Left cardiac atrium (tissue), 4 donors: ENCODE measurements at places on chromosomes 11 and 22. TPM values are rescaled to one million over a fixed set of nuclear protein-coding genes. Genes with fewer than 3 reads are reported as not detected.

DNA sequence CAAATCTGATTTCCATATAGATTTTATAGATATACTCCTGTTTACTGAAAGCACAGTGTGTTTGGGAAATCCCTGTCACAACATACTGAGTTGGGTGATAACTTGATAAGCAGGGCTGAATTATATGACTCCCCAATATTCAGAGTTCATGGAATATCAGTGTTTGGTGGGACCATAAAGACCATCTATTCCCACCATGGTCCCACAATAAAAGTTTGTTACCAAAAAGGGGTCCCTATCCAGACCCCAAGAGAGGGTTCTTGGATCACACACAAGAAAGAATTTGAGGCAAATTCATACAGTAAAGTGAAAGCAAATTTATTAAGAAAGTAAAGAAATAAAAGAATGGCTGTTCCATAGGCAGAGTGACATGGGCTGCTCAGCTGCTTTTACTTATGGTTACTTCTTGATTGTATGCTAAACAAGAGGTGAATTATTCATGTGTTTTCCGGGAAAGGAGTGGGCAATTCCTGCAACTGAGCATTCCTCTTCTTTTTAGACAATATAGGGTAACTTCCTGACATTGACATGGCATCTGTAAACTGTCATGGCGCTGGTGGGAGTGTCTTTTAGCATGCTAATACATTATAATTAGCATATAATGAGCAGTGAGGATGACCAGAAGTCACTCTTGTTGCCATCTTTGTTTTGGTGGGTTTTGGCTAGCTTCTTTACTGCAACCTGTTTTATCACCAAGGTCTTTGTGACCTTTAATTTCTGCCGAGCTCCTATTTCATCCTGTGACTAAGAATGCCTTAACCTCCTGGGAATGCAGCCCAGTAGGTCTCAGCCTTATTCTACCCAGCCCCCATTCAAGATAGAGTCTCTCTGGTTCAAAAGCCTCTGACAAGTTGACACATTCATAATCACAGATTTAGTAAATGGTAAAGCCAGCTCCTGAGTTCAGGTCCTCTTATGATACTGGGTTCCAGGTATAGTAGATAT, 240.6 kb upstream of the PDGFD start:
- DNase-seq: no peak

DNA sequence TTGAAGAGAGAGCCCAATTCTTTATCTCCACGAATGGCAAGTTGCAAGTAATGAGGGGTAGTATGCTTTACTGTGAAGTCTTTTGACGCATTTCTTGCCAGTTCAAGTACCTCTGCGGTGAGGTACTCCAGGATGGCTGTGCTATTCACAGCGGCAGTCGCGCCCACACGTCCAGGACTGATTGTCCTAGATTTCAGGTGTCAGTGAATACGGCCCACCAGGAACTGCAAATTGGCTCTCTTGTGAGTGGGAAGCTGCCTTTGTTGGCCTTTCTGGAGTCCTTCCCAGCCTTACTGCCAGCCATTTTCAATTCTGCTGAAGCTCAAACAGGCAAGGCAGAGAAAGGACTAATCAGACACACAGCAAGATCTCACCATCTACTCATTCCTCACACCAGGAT, 8.5 kb downstream of the PPFIA1 start:
- no peak for DNase-seq

- no peak for DNase-seq
Measured at GRCh38 chr11:62169935-62170334, 20.1 kb upstream of the SCGB1D1 start.

GRCh38 chr22:50583294-50583861, 729 bp upstream of the CHKB start:
- no peak for DNase-seq

DNA sequence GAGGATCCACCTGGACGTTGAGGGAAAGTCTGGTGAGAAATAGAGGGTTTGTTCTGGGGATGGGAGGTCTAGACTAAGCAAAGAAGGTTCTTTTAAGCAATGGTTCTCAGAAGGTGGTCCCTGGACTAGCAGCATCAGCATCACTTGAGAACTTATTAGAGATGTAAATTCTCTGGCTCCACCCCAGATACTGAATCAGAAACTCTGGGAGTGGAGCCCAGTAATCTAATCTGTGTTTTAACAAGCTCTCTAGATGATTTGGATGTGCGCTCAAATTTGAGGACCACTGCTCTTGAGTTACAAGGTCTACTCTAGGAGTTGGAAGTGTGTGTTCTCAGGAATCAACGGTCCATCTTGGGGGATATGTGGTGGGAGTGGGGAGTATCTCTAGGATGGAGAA, 3.3 kb upstream of the ABCG4 start:
- no peak for DNase-seq

GRCh38 chr22:42544686-42545085, 9.1 kb upstream of the SERHL2 start:
- no peak for DNase-seq

DNA sequence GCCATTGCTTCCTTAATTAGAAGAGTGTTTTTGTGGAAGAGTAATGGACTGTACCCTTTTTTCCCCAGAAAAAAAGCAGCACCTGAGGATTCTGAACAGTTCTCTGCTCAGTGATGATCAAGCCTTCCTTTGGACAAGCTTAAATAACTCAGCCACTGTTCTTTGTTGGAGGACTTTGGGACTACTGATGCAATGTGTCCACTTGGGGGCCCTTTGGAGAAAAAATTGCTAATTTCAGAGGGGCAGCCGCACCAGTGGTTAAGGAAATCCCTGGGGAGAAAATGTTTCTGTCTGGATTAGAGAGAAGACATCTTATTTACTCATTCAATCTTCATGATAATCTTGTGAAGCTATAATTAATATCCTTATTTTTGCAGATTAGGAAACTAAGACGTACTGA, 5.3 kb upstream of the KMT2A start:
- DNase-seq: no peak

DNA sequence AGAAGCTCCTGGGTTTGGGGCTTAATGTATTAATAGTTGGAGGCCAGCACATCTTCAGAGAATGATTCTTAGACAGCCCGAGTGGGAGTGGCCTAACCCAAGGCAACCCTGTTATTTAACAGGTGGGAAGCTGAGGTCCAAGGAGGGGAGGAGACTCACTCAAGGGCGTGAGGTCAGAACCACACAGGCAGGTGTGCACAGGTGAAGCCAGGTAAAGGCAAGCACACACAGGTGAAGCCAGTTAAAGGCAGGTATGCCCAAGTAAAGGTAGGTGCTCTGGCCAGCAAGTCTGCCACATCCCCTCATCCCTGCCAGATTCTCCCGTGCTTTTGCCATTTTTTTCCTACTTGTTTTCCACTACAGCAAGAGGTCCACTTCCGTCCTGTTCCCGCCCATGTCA, 2.9 kb upstream of the SHANK2 start:
- DNase-seq: no peak

DNA sequence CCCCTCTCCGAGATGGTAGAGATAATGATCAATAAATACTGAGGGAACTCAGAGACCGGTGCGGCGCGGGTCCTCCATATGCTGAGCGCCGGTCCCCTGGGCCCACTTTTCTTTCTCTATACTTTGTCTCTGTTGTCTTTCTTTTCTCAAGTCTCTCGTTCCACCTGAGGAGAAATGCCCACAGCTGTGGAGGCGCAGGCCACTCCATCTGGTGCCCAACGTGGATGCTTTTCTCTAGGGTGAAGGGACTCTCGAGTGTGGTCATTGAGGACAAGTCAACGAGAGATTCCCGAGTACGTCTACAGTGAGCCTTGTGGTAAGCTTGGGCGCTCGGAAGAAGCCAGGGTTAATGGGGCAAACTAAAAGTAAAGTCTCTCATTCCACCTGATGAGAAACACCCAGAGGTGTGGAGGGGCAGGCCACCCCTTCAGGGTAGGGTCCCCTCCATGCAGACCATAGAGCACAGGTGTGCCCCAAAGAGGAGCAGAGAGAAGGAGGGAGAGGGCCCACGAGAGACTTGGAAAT, 43.2 kb downstream of the IGLL1 start:
- no peak for DNase-seq

- no peak for DNase-seq
Measured at GRCh38 chr11:43842021-43842420, 38.6 kb upstream of the ALKBH3 start.

- no peak for DNase-seq
Measured at GRCh38 chr22:36326178-36327161, 61.3 kb downstream of the MYH9 start.

DNA sequence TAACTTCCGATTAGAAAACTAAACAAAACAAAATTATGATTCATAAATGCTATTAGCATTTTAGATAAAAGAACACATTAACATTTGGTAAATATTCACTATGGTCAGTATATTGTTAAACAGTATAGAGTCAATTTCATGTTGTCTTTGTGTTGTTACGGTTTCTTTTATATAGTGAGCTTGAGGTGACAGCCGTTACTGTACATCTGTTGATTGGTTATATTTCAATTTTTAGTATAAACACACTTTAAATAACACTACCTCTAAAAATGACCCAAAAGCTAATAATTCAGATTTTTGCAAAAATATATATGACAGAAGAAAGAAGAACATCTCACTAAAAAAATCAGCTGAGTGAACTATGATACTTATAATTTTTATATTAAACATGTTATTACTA, 249.0 kb upstream of the LUZP2 start:
- DNase-seq: no peak

DNA sequence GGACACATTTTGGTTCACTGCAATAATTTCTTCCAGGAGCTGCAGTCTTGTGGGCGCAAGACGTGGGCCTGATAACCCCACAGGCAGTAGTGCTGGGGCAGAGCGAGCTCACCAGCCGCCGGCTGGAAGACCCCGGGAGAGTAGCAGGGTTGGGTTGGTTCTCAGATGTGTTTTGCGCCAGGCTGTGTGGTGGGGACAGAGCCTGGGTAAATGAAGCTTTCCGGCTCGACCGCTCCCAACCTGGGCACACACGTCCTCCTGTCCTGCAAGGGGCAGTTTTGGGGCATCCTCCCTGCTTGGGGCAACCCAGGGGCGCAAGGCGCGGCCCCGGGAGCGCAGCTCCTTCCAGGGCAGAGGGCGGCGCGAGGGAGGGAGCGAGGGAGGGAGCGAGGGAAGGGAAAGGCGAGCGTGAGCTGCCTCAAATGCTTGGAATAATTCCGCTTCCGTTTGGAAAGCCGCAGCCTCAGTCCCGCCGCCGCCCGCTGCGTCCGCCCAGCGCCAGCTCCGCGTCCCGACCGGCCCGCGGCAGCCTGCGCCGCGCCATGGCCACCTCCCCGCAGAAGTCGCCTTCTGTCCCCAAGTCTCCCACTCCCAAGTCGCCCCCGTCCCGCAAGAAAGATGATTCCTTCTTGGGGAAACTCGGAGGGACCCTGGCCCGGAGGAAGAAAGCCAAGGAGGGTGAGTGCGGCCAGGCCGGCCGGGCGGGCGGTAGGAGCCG, at the start of gene PARVA:
TSS of gene PARVA (plus strand) at position 466 of the 718 bp plus-strand sequence. CDS start at position 543, 77 bp downstream.
- peak; percentile 77 for DNase-seq

- DNase-seq: peak; percentile 53
Measured at GRCh38 chr11:6703247-6704063, 20.3 kb upstream of the MRPL17 start.

- no peak for DNase-seq
Measured at GRCh38 chr22:17639247-17639741, 737 bp downstream of the BCL2L13 start.

GRCh38 chr22:37404091-37404490, 23.2 kb downstream of the ELFN2 start:
- DNase-seq: no peak

- DNase-seq: no peak
Measured at GRCh38 chr11:45654231-45655011, 11.0 kb downstream of the CHST1 start.

GRCh38 chr11:13009921-13010748, 1.0 kb downstream of the RASSF10 start:
- DNase-seq: peak; percentile 31

- peak; percentile 40 for DNase-seq
Measured at GRCh38 chr22:32545801-32546200, 71.2 kb downstream of the FBXO7 start.

- no peak for DNase-seq
Measured at GRCh38 chr11:65378208-65378927, 4.1 kb downstream of the SLC25A45 start.

DNA sequence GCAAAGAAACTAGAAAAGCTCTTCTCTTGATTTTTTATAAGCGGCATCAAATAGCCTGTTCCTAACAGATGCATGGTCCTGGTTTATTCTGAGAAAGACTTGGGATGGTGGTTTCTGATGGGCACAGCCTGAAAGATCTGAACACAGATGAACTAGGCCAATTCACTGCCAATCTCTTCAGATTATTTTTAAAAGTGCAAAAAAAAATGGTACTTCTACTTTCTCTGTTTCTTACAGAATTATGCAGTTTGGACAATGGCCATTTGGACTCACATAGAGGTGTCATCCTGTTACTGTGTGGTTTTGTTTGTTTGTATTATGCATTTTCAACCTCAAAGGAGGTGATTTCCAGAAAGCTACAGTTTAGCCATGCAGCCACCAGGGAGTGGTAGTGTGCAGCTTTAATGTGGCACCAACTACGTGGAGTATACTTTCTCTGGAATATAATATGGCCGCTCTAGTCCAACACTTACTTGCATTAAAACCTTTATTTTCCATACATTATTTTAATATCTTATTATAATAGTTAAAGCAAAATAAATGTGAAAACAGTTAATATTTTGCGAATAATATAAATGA, 469.8 kb upstream of the KIRREL3 start:
- DNase-seq: no peak

DNA sequence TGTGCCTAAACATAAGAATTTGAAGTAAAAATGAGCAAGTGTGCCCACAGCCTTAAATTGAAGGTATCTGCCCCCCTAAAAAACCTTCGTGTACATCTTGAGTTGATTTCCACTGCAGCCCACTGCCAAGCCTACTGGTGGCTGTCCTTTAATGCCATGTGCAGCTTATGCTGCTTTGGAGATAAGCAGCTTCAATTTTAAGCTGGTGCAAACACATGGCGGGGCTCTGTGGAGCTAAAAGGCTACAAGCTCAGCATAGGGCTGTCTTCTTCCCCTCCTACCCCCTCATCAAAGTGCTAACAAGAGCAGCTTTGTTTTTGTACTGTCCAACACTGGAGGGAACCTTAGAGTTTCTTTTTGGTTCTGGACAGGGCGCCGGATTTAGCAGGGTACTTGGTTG, 128.5 kb upstream of the LMO1 start:
- DNase-seq: no peak

APOL6 gene
- 20.6 TPM for total RNA-seq

C22orf15 gene
- total RNA-seq: not detected

GPR152 gene
- not detected for total RNA-seq

CRYBB3 gene
- not detected for total RNA-seq

TRPM5 gene
- total RNA-seq: not detected
